ENCODE measurements at places on chromosomes 5 and 9.

GRCh38 chr9:87276327-87276841, 221.3 kb upstream of the DAPK1 start:
- DNase-seq, result no peak

- peak; percentile 53 for DNase-seq
Observed at GRCh38 chr5:131264451-131265099, 722 bp downstream of the CDC42SE2 start.

- DNase-seq, result no peak
Observed at GRCh38 chr5:135723491-135723890, 111.0 kb upstream of the SLC25A48 start.

DNA sequence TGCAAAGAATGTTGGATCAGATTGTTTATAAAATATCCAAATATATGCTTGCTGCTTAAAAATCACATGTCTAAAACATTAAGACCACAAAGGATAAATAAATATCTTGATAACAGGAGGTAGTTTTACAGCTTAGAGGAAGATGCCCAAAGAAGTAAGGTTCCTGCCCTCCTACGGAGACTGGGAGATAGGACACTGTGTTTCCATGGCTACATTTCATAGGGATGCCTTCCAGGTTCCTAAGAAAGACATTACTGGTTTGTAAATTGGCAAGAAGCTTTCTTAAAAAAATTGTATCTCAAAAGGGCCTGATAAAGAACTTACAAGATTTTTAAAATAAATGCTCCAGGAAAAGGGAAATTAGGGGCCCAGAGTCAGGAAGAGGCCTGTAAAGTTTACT, 437.2 kb downstream of the HINT1 start:
- DNase-seq, result no peak

GRCh38 chr9:112501287-112501686, 14.7 kb downstream of the KIAA1958 start:
- peak; percentile 23 for DNase-seq

DNA sequence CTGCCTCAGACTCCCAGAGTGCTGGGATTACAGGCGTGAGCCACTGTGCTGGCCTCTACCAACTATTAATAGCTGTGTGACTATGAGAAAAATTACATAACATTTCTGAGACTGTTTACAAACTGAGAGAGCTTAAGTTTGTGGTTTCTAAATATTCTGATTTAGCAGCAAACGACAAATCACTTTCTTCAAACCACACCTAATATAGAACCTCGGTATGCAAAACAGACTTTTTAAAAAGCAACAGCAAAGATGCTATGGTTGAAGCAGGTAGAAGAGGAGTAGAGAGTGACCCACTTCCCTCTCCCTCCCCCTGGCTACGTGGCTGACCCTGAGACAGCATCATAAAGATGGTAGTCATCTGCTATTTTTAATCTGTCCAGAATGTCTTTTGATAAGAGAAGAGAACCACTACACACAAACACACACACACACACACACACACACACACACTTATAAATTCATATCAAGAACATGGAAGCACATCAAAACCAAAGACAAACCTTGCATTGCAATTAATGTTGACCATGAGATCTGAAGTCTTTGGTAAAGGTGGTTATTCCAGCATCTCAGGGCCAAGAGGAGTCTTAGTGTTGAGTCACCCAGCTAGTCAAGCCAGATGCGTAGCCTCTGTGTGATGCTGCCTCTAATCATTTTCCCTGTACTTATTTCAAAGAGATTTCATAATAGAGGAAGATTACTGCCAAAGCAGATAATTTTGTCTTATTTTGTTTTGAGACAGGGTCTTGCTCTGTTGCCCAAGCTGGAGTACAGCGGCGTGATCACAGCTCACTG, 58.1 kb upstream of the TMEM215 start:
- no peak for DNase-seq

- no peak for DNase-seq
Observed at GRCh38 chr5:10505517-10506095, 58.3 kb upstream of the ANKRD33B start.

DNA sequence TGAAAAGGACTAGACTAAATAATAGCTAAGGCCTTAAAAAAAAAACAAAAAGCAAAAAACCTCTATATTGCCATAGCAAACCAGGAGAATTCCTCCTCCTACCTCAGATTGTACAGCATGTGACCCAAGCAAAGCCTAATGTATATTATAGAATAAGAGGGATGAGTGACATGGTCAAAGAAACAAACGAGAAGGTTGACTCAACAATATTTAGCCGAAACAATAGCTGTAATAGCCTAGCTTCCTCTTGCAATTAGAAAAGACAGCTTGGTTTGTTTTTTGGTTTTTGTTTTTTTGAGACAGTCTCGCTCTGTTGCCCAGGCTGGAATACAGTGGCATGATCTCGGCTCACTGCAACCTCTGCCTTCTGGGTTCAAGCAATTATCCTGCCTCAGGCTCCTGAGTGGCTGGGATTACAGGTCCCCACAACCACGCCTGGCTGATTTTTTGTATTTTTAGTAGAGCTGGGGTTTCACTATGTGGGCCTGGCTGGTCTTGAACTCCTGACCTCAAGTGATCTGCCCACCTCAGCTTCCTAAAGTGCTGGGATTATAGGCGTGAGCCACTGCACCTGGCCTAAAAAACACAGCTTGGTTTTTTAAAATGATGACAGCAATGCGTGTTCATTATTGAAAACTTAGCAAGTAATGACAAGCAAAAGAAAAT, 5.6 kb downstream of the NLN start:
- DNase-seq, result no peak

DNA sequence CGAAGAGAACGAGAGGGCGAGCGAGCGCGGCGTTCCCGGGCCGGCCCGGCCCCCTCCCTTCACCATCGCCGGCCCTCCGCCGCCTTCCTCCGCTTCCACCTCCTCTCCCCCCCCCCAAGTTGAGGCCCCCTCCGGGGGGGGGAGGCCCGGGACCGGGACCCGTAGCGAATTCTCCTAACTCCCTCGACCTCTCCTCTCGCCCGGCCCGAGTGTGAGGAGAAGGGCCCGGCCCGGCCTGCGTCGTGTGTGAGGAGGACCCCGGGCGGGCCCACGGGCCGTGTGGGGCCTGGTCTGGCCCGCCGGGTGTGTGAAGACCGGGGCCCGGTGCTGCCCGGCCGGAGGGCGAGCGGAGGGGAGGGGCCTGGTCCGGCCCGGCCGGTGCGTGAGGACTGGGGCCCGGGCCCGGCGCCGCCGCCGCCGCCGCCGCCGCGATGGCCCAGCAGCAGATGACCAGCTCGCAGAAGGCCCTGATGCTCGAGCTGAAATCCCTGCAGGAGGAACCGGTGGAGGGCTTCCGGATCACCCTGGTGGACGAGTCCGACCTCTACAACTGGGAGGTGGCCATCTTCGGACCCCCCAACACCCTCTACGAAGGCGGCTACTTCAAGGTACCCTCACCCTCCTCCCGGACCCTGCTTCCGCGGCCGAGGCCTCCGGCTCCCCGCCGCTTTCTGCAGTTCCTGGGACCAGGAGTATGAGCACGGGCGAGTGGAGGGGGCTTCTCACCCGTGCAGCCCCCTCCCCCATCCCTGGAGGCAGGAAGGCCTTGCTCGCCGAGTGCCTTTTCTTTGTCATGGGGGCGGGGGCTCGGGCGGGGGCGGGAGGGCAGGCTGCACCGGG, 587 bp downstream of the UBE2R2 start:
- DNase-seq, result peak; percentile 70

GRCh38 chr5:159273923-159274322, 10.8 kb downstream of the UBLCP1 start:
- no peak for DNase-seq

- DNase-seq, result no peak
Observed at GRCh38 chr5:113190347-113190746, 213.7 kb downstream of the DCP2 start.

GRCh38 chr9:34089311-34089710, 37.2 kb downstream of the DCAF12 start:
- peak; percentile 11 for DNase-seq

GRCh38 chr5:81393783-81394718, at the start of gene ACOT12:
Gene ACOT12, minus strand, starts transcription at chr5:81394134. Its CDS starts 20 bp downstream, at chr5:81394114.
- no peak for DNase-seq

DNA sequence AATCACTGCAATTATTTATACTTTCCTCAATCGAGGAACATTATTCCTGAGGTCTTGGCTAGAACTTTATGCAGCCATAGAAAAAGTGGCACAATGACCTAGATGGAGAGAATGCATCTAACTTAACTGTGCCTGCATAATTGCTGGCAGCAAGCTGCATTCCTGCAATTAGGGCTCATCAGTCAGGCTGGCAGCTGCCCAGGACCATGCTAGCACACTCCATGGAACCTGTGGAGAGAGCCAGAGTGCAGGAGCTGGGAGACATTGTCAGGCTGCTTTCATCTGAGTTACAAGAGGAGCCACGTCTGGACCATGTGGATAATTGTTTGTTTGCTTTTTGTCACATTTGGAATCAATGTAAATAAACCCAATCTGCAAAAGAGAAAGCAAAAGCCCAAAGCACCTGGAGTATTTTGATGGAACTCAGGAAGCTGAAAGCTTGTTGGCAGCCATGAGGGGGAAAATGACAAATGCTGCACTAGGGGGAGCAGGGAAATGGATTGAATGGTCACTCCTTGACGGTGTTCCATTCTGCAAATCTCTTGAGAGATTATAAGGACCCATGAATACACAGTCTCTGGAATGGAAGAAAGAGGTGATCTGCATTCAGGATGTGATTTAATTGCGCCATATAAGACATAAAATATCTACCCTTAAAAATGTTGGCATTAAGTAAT, 839.9 kb downstream of the MAT2B start:
- no peak for DNase-seq

DNA sequence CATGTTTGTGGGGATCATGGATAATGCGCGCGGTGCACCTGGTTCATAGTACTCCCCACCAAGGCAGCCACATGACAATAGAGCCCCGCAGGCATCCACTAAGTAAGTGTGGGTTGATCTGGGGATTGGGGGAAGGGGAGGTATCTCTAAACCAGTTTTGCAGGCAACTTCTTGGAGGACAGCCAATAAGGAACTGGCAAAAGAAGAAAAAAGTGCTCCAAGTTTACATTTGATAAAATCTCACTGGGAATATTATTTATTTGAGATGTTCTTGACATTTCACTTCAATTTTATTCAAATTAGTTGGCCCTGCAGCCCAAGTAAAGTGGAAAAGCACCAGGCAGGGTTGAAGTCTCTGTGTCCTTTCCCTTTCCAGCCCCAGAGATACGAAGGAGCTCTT, 8.5 kb downstream of the FBP1 start:
- no peak for DNase-seq

- no peak for DNase-seq
Observed at GRCh38 chr5:149254506-149254905, 17.2 kb upstream of the AFAP1L1 start.

GRCh38 chr5:142798099-142798770, 28.1 kb downstream of the ARHGAP26 start:
- peak; percentile 47 for DNase-seq

DNA sequence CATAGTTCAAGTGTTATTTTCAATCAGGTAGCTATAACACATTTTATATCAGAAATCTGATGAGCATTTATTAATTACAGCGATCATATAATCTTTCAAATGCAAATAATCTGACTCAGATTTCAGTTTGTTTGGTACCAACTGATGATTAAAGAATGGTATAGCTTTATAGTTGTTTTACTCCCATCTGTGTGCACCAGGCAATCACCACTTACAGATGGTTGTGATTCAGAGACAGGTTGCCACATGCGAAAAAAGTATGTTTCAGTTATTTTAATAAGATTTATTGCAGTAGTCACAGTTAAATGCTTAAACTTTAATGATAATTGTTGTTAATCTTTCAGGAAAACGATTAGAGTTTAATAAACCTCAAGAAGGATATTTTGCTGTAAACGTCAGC, 155.1 kb upstream of the ARRDC3 start:
- no peak for DNase-seq

GRCh38 chr9:89218040-89218928, 39.7 kb upstream of the SHC3 start:
- DNase-seq, result no peak

DNA sequence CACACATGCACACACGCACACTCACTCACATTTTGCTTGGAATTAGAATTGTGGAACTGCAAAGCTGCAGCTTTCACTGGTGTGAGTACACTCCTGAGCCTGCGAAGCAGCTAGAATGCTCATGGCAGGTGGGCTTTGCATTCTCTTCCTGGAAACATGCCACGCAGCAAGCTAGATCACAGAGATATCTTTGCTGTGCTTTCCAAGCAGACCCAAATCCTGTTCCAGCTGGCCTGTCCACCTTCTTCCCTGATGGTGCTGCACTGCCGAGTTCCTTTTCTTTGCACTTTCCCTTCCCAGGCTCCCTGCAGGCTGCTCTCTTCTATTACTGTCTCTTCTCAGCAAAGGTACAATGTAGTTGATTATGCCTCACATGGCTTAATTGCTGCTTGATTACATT, 92.7 kb upstream of the CKMT2 start:
- no peak for DNase-seq

- peak; percentile 33 for DNase-seq
Observed at GRCh38 chr5:150674341-150674821, 13.3 kb downstream of the MYOZ3 start.

GRCh38 chr5:122668552-122668951, 106.3 kb upstream of the SNX2 start:
- no peak for DNase-seq

- DNase-seq, result no peak
Observed at GRCh38 chr5:94433397-94434163, 184.8 kb downstream of the KIAA0825 start.

- no peak for DNase-seq
Observed at GRCh38 chr5:102547141-102548035, 48.6 kb upstream of the SLCO6A1 start.

DNA sequence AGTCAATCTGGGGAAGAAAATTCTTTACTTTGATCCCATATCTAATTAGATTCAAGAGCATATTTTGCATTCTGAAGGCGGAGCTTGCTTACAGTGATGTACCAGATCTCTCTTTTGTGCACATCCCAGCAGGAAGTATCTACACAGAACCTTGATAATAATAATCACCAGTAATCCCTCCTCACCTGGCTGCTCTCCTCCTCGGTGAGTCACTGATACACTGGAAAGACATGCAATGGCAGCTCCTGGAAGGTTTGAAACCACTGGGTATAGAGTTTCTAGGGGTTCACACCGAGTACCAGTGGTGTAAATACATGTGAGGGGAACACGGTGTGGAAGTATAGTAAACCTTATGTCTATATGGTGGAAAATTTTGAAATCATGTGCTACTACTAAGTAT, 205.5 kb upstream of the TARS1 start:
- no peak for DNase-seq

DNA sequence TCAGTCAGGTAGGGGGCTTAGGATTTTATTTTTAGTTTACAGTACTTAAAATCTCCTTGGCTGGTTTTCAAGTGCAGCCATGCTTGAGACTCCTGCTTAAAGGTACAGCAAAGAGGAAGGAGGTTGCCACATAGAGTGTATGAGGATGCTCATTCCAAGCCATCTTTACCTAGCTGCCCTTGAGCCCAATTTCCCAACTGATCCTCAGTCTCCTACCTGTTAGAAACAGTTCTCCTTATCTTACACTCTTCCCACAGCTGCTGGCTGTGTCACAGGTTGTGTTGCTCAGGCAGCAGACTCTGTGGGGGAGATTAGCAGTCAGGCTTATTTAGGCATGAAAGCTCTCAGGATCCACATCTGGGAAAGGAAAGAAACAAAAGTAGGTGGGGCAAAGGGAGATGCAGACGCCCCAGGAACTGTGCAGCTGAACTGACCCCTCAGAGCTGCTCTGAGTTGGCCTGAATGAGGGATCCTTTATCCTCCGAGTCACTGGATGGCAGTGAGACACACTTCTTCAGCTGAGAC, 95.1 kb downstream of the NMUR2 start:
- DNase-seq, result no peak

- peak; percentile 95 for DNase-seq
Observed at GRCh38 chr9:127224883-127225739, 39.5 kb upstream of the GARNL3 start.

- no peak for DNase-seq
Observed at GRCh38 chr9:97934321-97935115, 3.5 kb downstream of the HEMGN start.

- no peak for DNase-seq
Observed at GRCh38 chr9:91924090-91924489, 25.9 kb downstream of the ROR2 start.
